ENCODE measurements at places on chromosomes 6 and 20.

GRCh38 chr6:47235964-47236760 is 73.5 kb downstream of the TNFRSF21 start:
- DNase-seq, result no peak

DNA sequence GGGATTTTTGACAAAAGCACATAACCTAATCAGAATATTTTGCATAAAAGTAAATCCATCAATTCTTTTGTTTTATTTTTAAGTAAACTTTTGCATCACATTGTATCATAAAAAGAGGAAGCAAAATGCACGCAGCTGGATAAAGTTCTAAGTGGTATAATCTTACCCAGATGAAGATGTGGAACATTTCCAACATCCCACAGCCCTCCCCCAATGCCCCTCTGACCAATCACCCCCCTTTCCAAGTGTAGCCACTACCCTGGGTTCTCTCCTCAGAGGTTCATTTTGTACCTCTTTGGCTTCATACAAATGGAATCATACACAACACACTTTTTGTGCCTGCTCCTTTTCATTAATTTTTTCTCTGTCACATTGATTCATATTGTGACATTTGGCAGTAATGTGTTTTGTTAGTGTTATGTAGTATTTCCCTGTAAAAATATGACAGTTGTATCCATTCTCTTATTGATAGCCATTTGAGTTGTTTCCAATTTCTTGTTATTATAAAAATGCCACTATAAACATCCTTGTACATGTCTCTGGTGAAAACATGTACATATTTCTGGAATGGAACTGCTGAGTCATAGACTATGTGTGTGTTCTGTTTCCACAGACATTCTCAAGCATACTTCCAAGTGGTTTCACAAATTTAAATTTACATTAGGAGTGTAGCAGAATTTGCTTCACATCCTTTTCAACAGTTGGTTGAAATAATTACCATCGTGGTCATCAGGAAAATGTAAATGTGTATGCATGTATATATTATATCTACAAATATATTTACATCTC is 92.9 kb upstream of the SYNDIG1 start:
- DNase-seq, result no peak

DNA sequence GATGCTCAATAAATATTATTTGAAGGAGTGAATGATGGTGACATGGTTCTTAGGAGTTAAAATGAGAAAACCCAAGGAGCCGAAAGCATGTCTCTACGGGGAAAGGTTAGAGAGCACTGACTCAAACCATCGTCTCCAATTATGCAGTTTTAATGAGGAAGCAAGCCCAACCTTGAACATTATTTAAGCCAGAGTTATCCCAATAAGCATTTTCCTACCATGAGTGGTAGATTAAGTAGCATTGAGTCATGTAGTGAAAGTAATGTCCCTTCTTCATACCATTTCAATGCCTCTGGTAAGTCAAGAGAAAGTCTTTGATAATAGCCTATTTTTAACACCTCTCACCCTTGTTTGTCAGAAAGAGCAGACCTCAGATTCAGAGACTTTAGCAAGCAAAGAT is 13.5 kb downstream of the TSHZ2 start:
- DNase-seq, result no peak

DNA sequence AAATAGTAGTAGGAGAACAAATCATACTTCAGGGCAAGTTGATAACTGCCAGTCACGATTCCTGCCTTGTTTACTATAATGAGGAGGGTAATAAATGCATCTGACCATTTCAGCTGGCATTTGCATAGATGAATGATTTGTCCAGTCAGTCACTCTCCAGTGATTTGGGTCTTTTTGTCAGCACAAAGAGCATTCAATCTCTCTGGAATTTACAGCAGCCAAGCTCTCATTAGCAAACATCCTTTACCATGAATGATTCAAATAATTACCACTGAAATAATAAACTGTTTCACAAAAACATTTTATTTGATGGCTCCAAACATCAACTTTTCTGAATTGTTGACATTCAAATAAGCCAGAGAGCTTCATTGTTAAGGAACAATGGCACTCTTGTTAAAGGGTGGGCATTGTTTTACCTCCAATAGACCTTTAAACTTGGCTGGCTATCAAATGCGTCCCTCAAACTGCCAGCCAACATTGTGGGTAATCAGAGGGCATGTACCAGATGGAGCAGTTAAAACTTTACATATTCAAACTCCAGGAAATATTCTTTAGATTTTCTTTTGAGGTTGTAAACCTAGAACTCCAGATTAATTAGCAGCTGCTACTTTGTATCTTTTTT is 30.0 kb upstream of the FBXL4 start:
- DNase-seq, result no peak

DNA sequence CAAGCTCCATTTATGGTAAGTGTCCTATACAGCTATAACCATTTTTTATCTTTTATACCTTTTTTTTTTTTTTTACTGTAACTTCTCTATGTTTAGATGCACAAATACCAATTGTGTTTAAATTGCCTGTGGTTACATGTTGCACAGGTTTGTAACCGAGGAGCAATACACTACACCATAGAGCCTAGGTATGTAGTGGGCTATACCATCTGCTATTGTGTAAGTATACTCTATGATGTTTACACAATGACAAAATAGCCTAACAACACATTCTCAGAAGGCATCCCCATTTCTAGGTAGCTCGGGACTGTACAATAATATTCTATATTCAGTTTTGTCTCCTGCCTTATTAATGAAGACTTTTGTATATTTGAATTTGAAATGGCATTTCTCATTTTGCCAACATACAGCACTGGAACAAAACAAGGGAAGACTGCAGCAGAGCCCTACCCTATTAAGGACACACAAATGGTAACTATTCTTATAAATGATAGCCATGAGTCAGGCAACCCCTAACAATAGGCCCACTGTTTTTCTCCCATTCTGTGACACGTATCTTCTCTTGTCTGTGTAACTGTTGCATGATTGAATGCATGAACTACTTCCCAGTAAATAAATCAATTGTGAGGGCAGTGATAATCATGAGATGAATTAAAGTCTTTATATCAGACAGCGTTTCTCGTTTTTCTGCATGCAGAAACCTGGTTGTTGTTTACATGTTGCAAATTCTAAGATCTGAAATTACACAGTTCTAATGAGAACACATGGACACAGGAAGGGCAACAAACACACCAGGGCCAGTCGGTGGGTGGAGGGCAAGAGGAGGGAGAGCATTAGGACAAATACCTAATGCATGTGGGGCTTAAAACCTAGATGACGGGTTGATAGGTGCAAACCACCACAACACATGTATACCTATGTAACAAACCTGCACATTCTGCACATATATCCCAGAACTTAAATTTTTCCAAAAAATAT is 173.9 kb downstream of the EPM2A start:
- DNase-seq, result no peak

DNA sequence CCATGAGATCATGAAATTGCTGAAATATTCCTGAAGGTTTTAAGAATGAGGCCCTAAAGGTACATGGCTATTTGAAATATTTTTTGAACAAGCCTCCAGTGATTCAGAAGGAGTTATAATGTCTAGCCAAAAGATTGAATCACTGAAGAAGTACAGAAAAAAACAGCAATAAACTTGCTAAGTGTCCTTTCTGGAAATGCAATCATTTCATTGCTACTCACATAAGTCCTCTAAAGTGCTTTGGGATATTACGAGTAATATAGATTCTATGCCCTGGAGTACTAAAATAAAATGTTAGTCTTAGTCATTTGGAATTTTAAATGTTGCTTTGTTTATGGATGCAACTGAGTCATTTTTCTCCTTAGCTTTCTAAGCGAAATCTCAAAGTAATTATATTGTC is 32.7 kb downstream of the CENPW start:
- no peak for DNase-seq

GRCh38 chr6:129105035-129105434 is 222.1 kb downstream of the LAMA2 start:
- DNase-seq, result no peak

GRCh38 chr20:29689411-29690225 is 1567.8 kb upstream of the DEFB115 start:
- no peak for DNase-seq

DNA sequence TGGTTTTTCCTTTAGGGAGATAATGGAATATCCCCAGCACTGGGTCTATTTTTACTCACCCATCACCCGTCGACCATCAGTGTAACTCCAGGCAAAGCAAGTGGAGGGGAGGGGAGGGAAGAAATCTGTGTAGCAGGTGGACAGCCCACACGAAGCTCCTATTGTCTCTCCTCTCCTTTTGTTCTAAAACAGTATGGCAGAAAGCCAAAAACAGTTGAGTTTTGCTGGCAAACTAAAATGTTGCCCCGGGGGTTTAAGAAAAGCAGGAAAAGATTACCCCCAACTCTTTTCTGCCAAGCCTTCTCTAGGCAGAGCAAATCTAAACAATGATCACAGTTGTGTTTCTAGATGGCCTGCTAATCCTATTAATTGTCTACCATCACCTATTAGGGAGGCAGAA is 89.7 kb downstream of the PREP start:
- no peak for DNase-seq

- no peak for DNase-seq
Observed at GRCh38 chr6:38572186-38572813, 67.4 kb downstream of the BTBD9 start.

Data from T follicular helper cell (primary cell).